Kidney epithelial cell (primary cell): ENCODE measurements at places on chromosomes 6 and 20. TPM values are rescaled to one million over a fixed set of nuclear protein-coding genes. Genes with fewer than 3 reads are reported as not detected.

DNA sequence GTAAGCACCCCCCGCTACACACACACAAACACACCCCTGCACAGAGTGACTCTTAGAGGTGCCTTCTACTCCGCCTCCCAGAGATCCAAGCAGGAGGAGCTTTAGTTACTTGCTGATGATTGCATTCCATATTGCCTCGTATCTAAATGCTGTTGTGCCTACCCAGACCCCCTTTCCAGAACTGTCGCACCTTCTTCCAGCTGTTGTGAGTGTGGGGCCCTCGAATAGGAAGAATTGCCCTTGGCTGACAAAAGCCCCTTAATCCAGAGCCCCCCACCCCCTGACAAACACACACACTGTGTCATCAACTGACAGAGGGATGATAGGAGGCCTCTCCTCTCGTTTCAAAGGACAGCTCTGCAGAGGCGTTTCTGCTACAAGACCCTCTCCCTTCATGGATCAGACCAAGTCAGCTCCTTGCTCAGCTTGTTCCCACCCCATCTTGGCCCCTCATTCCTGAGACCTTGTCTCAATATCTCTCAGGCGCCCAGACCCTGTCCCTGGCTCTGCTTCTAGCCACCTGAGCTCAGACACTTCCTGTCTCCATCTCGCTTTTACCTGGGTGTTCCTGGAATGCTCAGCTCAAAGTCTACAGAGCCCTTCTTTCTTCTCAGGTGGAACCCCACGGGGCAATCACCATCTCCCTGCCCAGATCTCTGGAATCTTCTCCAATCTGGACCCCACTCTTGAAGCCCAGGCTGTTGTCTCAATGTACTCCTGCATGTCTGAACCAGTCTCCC, 4.0 kb upstream of the VSX1 start:
- DNase-seq = no peak

GRCh38 chr20:21394551-21394950, 2.8 kb downstream of the NKX2-4 start:
- no peak for DNase-seq

DNA sequence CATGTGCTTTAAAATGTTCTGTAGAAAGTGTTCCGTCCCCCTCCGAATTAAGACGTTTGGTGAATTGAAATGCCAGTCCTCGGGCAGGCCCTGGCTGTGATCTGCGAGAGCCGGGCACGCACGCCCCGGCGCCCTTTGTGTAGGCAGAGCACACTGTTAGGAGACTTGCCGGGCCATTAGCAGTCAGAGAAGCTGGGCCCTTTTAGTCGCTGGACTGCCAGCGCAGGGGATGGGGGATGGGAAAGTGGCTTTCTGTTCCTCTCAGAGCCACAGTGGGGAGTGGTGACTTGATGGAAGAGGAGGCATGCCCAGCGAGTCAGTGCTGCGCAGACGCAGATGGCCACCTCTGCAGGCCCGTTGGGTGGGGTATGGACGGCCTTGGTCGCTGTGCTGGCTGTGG, 2.2 kb downstream of the PPP1R3G start:
- no peak for DNase-seq

DNA sequence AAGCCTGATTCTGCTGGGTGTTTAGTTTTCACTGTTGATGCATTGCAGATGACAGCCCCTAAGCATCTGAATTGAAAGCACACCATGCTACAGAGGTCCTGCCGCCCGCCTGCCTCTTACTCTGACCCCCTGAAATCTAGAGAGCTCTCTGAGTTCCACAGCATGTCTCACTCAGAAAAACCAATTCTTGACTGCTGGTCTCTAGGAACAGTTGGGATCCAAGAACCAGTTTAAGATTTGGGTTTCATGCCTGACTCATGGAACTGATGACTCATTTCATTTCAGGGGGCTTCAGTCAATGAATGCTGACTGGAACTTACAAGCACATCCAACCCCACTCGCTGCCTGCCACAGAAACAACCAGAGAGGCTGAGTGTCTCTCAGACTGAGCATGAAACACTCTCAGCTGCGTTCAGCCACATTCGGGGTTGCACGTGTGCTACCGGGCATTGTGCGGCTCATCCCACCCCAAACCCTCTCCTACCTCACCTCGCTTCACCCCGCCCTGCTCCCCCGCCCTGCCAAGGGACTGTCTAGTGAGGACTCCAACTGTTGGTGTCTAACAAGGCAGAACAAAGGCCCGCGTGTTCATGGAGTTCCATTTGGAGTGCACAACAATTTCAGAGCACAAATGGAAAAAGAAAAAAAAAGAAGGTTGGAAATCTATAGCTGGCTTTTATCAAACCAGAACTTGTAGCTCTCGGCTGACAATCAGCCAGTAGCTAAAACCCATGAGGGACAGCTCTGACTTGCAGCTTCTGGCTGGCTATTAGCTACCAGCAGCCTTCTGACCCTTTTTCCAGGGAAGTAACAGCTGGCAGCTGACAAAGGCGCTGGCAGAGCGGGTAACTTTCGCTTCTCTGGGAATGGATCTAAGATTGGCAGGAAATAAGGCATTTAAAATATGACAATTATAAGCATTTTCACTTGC, 20.0 kb upstream of the TRAF3IP2 start:
- DNase-seq = no peak

STMND1 gene
- 0.07 TPM in 1 of 2 replicates, not detected in the other for total RNA-seq

HTR1B gene
- total RNA-seq = 1.5 and 2.3 TPM in 2 replicates
